ENCODE measurements at places on chromosomes 1 and 21.
A peak's percentile ranks its signal among the peaks of the same experiment; 100 is the strongest.

DNA sequence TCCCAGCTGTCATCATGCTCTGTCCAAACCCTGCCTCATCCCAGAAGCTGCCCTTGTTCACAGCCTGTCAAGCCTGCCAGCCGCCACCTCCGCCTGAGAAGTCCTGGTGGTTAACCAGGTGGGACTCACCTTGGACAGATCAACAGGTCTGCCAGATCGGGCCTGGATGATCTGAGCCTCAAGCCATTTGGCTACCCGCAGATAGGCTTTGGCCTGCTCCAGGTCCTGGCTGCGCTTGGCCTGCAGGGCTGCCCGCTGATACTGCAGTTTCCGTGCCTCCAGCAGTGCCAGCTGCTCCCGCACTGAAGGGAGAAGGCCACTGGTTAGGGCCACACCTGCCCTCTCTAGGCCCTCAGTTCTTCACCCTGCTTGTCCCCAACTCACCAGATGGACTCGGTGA, 8.6 kb downstream of the CC2D1B start:
- no peak for DNase-seq

- DNase-seq, result no peak
Measured at GRCh38 chr21:29256126-29256910, 42.4 kb upstream of the BACH1 start.

DNA sequence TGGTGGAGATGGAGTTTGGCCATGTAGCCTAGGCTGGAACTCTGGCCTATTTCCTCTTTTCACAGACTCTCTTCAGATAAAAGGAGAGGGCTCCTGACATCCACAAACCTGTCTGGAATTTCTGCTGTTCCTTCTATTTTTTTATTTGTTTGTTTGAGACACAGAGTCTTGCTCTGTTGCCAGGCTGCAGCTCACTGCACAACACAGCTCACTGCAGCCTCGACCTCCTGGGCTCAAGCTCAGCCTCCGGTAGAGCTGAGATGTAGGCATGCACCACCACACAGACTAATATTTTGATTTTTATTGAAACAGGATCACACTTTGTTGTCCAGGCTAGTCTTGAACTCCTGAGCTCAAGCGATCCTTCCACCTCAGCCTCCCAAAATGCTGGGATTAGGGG, 230.9 kb downstream of the TM2D1 start:
- no peak for DNase-seq

- no peak for DNase-seq
Measured at GRCh38 chr1:89530444-89531089, 5.9 kb downstream of the LRRC8B start.

GRCh38 chr1:154867064-154867825, 2.8 kb downstream of the KCNN3 start:
- peak; percentile 62 for DNase-seq

GRCh38 chr21:25561668-25562641, 45.3 kb downstream of the MRPL39 start:
- peak; percentile 70 for DNase-seq

DNA sequence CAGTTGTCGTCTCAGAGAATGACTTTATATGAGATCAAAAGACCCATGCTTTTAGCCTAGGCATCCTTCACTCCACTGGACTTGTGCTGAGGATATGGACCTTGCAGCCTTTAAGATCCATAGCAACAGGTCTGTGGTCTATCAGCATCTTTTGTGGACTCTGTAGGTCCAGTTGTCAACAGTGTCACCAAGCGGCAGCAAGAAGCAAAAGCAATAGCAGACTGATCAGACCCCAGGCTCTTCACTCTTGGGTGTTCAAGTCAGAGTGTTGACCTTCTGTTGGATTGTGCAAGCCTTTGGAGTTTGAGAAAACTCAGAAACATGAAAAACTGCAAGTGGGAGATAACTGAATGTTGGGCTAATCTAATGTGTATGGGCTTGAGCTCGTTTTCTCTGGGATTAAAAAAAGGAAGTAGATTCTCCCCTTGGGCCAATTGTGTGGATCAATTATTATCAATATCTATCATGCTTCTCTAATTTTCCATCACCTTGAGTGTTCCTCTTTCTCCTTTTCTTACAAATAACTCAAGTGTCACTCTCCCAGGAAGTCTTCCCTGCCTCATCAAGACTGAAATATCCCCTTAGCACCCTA, 144.2 kb downstream of the LYPLAL1 start:
- peak; percentile 24 for DNase-seq

DNA sequence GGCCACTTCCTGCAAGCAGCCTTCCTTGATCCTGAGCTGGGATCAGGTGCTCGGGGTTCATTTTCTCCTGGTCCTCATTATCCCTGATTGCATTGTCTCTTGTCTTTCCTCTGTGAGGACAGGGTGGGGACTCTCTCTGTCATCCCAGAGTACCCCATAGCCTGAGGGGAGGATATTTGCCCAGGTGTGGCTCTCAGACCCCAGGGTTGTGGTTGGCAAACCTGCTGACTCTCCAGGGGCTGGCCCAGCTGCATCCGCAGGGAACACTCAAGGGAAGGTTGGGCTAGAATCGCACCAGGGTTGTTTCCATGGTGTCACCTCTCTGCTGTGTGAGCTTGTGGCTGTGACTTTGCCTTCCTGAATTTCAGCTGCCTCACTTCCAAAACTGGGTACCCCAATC, 276.8 kb upstream of the C1orf174 start:
- DNase-seq, result no peak

DNA sequence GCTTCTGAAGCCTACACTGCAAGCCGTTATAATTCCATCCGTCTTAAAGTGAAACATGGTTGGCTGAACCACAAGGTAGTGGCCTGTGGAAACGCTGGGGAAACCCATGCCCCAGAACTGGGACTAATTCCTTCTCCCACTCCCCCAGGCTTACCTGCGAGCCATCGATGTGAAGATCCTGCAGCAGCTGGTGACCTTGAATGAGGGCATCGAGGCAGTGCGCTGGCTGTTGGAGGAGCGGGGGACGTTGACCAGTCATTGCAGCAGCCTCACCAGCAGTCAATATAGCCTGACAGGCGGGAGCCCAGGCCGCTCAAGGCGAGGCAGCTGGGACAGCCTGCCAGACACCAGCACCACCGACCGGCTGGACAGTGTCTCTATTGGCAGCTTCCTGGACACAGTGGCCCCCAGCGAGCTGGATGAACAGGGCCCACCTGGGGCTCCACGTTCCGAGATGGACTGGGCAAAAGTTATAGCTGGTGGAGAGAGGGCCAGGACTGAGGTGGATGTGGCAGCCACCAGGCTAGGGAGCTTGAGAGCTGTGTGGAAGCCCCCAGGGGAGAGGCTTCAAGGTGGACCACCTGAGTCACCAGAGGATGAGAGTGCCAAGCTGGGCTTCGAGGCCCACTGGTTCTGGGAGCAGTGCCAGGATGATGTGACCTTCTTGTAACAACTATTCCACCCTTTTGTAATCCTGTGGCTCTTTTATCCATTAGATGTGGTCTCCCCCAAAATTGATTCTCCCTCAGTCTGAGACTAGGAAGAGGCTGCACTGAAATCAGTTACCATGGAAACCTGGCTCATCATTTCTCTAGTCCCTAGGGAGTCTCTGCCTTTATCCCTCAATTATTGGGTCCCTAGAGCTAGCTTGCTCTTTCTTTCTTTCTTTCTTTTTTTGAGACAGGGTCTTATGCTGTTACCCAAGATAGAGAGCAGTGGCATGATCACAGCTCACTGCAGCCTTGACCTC, 16.7 kb downstream of the LURAP1 start:
- no peak for DNase-seq

- no peak for DNase-seq
Measured at GRCh38 chr1:119681560-119681959, 30.2 kb upstream of the PHGDH start.

DNA sequence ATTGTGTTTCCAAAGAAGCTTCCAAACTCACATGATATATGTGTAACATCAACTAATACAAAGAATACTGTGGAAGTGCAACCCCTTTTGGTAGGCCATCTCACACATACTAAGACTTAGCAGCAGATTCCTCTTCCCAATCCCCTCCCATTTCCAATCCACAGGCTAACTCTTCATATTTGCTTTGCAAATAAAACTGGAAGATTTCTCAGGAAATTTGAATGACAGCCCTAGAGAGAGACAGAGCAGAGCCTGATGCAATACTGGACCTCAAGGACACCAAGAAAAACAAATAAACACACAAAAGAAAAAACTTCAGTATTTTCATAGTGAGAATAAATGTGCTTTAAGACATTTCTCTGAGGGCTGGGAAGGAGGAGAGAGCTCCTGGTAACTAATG, 190.2 kb upstream of the BRINP3 start:
- no peak for DNase-seq

- no peak for DNase-seq
Measured at GRCh38 chr1:240122639-240123613, 31.2 kb downstream of the FMN2 start.

DNA sequence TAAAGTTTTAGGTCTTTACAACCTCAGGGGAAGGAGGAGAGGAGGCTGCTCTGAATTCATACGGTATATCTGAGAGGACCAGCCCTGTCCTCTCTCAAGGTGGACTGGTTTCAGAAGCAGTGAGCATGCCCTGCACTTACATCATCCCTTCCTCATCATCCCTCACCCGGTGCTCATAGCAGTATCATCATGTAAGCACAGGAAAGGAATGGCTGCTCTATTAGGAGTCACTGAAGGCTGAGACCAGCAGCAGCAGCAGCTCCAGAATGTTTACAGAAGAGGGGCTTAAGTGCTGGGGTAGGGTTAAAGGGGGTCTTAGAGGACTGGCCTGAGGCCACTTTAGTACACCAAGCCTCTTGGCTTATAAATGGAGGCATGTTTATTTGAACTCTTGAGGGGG, 185.9 kb downstream of the AK5 start:
- DNase-seq, result no peak

DNA sequence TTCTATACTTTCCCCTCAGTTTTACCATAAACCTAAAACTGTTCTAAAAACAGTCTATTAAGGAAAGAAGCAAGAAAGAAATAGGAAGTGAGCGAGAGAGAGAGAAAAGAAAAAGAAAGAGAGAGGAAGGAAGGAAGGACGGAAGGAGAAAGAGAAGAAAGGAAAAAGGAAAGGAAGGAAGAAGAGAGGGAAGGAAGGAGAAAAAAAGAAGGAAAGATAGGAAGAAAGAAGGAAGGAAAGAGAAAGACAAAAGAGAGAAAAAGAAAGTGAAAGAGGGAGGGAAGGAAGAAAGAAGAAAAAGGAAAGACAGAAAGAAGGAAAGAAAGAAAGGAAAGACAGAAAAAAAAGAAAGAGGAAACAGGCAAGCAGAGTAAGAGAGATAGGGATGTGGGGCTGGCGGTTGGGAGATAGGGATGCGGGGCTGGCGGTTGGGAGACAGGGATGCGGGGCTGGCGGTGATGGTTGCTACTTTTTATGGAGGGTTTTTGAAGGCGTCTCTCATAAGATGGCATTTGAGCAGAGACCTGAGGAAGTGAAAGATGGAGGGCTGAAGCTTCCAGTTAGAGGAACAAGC, 70.4 kb upstream of the IRF2BP2 start:
- no peak for DNase-seq

GRCh38 chr1:86922445-86922844, 8.0 kb downstream of the HS2ST1 start:
- no peak for DNase-seq

DNA sequence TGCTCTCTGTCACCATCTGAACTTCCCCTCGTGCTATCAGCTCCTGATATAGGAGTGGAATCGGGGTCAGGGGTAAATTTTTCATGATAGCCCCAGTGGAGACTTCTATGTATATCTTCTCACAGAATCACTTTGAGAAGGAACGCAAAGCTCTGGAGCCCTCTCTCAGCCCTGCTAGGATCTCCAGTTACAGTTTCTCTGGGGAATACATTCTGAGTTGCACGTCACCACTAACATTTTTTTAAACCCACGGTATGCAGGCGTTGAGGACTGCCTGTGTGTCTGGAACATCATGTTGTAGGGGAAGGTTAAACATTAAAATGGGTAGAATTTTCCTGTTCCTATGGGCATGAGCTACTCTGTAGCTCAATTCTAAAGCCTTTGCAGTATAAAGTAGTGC, 116.4 kb upstream of the FAM78B start:
- DNase-seq, result no peak

DNA sequence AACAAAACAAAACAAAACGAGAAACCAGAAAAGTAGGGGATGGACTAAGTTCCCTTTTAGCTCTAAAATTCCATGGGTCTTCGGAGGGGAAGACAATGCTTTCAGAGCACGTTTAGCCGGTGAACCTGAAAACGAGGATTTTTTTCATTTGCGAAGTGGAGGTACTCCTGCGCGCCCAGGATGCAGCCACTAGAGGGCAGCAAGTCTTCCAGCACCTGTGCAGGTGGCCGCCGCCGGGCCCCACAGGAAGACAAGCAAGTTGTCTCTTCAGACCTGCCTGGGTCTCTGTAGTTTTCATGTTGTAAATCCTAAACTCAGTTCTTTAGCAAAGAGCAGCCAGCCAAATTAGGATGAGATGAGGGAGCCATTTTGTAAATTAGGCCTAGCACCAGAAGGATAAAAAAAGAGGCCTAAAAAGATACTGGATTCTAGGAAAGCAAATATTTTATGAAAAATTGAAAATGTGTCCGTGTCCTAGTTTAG, 17.7 kb upstream of the SNX27 start:
- DNase-seq, result peak; percentile 87

DNA sequence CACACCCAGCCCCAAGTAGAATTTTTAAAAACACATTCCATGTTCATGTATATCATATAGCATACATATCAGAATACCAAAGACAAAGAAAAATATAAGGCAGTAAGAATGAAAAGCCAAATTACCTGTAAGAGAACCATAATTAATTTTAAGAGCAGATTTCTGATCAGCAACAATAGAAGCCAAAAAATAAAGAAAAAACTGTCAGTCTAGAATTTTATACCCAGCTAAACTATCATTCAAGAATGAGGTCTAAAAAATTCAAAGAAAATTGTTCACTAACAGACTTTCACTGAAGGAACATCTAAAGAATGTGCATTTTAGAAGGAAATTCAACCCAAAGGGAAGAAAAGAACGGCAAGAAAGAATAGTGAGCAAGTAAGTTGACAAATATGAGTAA, 10.6 kb upstream of the FUCA1 start:
- DNase-seq, result no peak

- DNase-seq, result no peak
Measured at GRCh38 chr1:232982238-232982944, 32.0 kb downstream of the NTPCR start.

DNA sequence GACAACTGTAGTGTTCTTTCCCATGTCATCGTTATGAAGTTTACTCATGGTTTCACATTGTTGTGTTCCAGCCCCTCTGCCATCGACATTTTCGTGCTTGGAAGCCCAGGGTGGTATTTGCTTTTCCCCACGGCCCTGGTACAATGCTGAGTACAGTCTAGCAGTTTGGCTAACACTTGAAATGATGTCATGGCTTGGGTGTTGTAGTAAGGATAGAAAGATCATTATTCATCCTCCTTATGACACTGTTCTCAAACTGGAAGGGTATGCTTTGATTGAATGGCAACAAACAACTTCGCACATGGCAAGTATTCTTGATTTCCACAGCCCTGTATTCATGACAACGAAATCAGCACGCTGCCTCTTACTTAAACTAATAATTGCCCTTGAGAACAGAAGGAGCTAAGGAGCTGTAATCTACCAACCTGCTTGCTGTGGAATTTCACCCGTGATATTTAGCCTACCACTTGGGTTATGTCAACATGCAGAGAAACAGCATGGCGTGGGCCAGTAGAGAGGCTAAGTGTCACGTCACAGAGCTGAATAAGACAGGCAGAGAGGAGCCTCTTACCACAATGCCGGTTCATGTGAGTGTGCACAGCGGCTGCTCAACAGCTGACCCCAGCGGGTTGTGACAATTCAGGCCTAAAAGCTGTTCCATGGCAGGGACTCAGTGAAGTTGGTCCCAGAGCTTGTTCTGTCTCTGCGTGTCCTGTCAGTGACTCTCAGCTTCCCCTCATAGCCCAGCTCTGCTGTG, 73.9 kb downstream of the KCNJ6 start:
- DNase-seq, result no peak

- DNase-seq, result no peak
Measured at GRCh38 chr1:22223176-22223575, 80.3 kb upstream of the WNT4 start.

- DNase-seq, result no peak
Measured at GRCh38 chr1:160167580-160167979, 16.2 kb downstream of the ATP1A4 start.
